ENCODE measurements at places on chromosomes 2 and 18. TPM values are rescaled to one million over a fixed set of nuclear protein-coding genes. Genes with fewer than 3 reads are reported as not detected.

CELF4 gene
- 60.7 TPM for total RNA-seq

MC5R gene
- 2.2 TPM for total RNA-seq

TCF23 gene
- total RNA-seq: not detected

HOXD11 gene
- not detected for total RNA-seq

GAREM2 gene
- total RNA-seq: 7.0 TPM

RGPD3 gene
- total RNA-seq: 0.94 TPM

REG1B gene
- not detected for total RNA-seq

SCN7A gene
- 1.6 TPM for total RNA-seq

OR6B2 gene
- total RNA-seq: not detected

CACNB4 gene
- 70.2 TPM for total RNA-seq

DLGAP1 gene
- total RNA-seq: 80.2 TPM

TUBB8B gene
- total RNA-seq: not detected

TTN gene
- 3.7 TPM for total RNA-seq

CIDEA gene
- total RNA-seq: 3.3 TPM

CHST10 gene
- 82.2 TPM for total RNA-seq

RTTN gene
- 53.5 TPM for total RNA-seq

FSIP2 gene
- 8.6 TPM for total RNA-seq

PID1 gene
- 46.2 TPM for total RNA-seq

LRRTM4 gene
- total RNA-seq: 106 TPM

ERICH2 gene
- not detected for total RNA-seq

MOB1A gene
- total RNA-seq: 52.6 TPM

PLEK gene
- total RNA-seq: 3.0 TPM

MATN3 gene
- total RNA-seq: 1.1 TPM

SDC1 gene
- 9.0 TPM for total RNA-seq

UGT1A5 gene
- not detected for total RNA-seq

RSAD2 gene
- 6.9 TPM for total RNA-seq

CDH2 gene
- total RNA-seq: 200 TPM

ABCG5 gene
- total RNA-seq: under 0.01 TPM

ANKRD62 gene
- total RNA-seq: 0.16 TPM

DNAH6 gene
- total RNA-seq: 6.6 TPM

OSR1 gene
- 4.4 TPM for total RNA-seq

ITPRID2 gene
- total RNA-seq: 41.0 TPM

SCYGR4 gene
- total RNA-seq: not detected

COL3A1 gene
- 129 TPM for total RNA-seq
